ENCODE measurements at places on chromosomes 16 and 17.
A peak's percentile ranks its signal among the peaks of the same experiment; 100 is the strongest.

DNA sequence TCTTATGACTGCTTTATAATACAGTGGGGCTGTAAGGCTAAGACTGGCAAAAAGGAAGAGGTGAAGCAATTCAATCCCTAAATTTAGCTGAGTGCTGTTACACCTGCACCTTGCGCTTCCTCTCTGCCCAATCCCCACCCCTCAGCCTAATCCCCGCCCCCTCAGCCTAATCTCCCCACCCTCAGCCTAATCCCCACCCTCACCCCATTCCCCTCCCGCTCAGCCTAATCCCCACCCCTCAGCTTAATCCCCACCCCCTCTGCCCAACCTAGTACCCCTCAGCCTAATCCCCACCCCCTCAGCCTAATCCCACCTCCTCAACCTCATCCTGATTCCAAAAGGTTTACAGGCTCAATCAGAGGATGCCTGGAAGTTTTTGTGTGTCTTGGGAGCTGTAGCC, 155.5 kb downstream of the PMP22 start:
- no peak for DNase-seq

DNA sequence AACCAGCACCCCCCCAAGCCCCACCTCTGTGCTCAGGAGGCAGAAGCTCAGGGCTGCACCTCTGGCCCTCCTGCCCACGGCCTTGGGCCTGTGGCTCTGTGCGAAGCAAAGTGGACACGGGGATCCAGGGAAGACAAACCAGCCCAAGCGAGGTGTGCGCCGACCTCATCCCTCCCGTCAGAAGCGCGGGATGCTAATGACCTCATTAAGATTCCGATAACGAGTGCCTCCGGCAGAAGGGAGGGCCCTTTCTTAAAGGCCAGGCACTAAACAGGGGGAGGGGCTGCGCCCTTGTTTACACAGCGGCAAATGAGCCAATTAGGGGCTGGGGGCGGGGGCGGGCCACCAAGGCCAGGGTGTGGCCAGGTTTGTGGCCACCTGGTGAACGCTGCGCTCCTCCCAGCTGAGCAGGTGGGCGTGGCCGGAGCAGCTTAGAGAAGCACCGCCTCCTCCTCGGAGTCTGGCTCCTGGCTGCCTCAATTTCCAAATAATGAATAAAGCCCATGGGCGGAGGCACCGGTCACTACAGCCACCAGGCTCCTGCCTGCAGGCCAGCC, 3.2 kb downstream of the CBX4 start:
- peak; percentile 43 for DNase-seq

DNA sequence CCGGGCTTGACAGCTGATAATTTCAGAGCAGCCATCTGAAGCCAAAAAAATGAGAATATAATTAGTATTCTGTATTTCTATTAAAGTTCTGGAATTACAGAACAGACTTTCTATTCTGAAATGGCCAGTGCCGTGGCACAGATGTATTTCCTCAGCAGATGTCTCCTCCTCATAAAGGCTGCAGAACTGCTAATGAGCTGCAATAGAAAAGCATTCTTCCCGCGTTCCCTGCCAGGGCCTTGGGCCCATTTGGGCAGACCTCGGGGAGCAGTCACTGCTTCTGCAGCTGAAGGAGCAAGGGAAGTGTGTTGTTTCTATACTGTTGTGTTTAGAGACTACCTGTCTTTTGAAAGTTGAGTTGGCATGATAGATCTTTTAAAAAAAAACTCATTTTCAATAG, 152.6 kb upstream of the CACNG5 start:
- no peak for DNase-seq

DNA sequence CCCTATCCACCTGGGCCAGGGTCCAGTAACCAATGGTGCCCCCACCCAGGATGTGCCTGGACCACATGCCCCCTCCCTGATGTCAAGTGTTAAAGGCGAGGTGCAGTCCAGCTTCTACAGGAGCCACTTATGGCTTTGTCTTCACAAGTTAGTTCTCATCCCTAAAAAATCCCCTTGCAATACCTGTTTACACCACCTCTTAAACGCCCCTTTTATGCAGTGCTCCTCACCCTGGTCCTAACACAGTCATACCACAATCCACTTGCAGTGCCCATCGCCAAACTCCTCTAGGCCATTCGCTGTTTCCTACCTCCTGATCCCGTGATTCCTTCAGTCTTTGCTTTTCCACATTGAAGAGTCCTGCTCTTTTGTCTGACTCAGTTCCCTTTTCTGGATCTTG, 7.1 kb downstream of the GLYR1 start:
- no peak for DNase-seq

- no peak for DNase-seq
Observed at GRCh38 chr17:27593232-27593856, 37.6 kb upstream of the LGALS9 start.

- no peak for DNase-seq
Observed at GRCh38 chr17:63785556-63785955, 11.6 kb downstream of the DDX42 start.

- DNase-seq, result no peak
Observed at GRCh38 chr16:88343271-88343791, 39.4 kb upstream of the ZNF469 start.

DNA sequence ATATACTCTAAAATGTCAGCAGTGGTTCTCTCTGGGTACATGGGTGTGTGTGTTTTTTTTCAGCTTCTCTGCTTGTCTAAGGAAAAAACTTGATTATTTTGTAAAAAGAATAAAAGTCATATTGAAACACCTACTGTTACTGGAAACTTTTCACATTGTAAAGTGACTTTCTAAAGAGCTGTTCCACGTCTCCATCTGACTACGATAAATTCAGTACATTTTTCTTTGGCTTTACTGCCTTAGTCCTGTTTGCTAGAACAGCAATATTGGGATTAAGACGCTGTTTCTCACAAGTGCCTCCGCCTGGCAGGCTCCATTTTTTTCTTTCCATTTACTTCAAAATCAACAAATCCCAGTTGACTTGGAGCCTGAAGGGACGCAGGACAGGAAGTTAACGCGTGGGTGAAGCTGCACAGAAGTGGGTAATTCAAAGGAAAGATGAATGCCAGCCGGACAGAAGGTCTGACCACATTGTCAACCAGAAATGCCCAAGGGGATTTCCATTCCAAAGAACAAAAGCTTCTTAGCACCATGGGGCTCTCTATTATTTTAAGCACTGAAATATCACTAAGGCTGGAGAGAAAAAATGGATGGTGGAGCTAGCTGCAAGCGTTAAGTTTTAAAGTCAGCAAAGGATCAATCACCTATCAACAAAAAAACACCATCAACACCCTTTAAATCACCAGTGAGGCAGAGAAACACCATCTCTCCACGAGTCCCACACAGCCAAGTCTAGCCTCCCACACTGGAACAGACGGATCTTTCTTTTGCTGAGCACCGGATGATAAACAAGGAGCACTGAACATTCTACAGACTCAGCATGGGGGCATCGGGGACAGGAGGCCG, 8.4 kb downstream of the GLOD4 start:
- no peak for DNase-seq

GRCh38 chr17:7889166-7889955, 772 bp downstream of the CHD3 start:
- no peak for DNase-seq

DNA sequence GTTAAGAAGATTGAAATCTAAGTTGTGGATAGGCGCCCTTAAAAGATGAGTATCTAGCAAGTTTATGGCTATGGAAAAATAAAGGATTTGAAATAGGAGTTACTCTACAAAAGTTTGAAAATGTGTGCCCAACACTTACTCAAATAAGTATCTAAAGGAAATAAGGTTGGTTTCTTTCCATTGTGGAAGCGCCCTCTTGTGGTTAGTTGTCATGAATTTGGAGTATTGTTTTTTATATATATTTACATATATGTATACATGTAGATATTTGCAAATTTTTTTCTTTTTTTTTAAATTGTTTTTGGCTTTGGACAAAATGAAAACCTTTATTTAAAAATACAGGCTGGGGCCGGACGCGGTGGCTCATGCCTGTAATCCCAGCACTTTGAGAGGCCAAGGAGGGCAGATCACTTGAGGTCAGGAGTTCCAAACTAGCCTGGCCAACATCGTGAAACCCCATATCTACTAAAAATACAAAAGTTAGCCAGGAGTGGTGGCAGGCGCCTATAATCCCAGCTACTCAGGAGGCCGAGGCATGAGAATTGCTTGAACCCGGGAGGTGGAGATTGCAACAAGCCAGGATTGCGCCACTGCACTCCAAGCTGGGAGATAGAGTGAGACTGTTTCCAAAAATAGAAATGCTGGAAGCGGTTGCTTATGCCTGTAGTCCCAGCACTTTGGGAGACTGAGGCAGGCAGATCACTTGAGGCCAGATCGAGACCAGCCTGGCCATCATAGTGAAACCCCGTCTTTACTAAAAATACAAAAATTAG, 24.0 kb upstream of the VPS4A start:
- peak; percentile 40 for DNase-seq

DNA sequence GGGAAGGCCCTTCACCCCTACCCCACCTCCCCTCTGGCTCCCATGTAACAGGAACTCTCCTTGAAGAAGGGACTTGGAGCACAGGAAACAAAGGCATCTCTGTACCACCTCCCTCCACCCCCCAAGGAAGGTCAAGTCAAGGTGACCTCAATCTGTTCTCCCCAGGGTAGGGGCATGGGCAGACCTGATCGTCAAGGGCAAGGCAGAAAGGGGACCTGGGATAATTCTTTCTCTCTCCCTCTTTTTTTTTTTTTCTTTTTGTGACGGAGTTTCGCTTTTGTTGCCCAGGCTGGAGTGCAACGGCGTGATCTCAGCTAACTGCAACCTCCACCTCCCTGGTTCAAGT, 4.3 kb upstream of the STAT5A start:
- DNase-seq, result no peak

Measured in DND-41 (cell line).